GM23248 (cell line): ENCODE measurements at places on chromosomes 7 and 10. TPM values are rescaled to one million over a fixed set of nuclear protein-coding genes. Genes with fewer than 3 reads are reported as not detected.
A peak's percentile ranks its signal among the peaks of the same experiment; 100 is the strongest.

- H3K27me3 ChIP-seq, result no peaks in the 10 kb centered on the region
- H3K4me3 ChIP-seq, result no peak overlapping the region
- no peaks in the 10 kb centered on the region for H3K36me3 ChIP-seq
- H3K4me1 ChIP-seq, result no peaks in the 10 kb centered on the region
- no peak overlapping the region for H3K27ac ChIP-seq
Measured at GRCh38 chr7:156722043-156722826, 81.7 kb downstream of the RNF32 start.

DNA sequence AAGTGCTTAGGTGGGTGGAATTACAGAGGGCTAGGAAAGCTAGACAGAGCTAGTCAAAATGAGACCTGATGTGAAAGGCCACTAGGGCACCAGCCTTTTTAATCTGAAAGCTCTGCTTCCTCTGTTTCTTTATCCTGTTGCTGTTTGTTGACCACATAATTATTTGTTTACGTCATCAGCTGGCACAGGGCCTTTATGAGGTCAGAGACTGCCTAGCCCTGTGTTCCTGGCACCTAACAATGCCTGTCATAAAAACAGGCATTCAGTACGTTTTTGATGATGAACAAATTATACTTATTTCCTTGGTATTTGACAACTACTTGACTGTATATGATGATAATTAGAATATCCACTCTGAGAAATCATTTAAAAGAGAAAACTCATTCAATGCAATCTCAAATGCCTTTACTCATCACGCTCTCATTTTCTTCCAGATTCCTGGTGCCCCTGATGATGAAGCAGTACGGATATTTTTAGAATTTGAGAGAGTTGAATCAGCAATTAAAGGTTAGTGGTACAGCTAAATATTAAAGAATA lies 26.0 kb downstream of the RBM17 start:
- H3K27ac ChIP-seq, result peak overlapping the region; percentile 85
- peaks cover 51% of the 10 kb centered on the region for H3K36me3 ChIP-seq
- peak; percentile 87 for DNase-seq
- H3K4me3 ChIP-seq, result 0 out of 2 replicates have a peak overlapping the region, but pooled peaks have one; percentile 2

DNA sequence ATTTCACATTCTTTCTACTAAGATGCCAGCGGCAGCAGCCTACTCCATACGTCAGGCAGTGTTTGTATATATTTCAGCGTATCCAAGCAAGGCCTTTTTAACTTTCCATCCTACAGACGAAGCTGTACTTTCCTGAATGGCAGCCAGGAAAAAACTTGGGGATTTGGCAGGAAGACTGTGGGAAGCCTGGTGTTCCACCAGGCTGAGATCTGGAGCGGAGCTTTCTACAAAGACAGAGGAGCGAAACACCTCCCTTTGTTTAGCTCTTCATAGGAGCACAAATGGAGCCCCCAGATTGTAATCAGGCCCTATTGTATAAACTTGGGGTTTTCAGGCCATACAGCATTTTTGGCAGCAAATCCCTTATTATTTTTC lies 143.8 kb downstream of the TES start:
- H3K4me1 ChIP-seq, result peaks cover 53% of the 10 kb centered on the region
- H3K4me3 ChIP-seq, result peak overlapping the region; percentile 63
- no peaks in the 10 kb centered on the region for H3K27me3 ChIP-seq

DNA sequence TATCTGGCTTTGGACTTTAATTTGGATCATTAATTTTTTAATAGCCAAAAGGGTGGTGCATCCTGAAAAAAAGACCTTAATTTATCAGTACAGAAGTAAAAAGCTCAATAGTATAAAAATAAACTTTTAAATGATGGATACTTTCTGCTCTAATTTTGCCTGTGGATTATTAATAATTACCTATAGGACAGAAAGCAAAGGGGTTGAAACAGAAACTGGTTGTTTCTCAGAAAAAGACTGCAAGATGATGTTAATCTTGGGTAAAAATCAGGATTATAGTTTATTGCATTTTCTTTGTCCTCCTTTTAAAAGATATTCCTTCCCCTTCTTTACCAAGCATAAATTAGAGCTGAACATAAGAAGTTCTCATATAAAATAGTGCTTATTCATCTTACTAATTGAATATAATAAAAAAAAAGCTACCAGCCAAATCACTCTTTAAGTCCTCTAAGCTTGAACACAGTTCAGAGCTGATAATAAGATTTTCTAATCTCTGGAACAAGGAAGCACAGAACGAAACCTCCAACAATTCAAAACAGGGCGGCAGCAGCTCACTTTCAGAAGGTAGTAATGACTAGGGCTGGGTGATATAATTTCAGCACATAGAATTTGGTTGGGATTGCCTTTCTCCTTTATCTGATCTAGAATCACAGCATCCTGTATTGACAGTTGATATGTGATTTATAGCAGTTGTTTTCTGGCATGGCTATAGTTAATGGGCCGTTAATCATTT lies 8.1 kb upstream of the GPR85 start:
- H3K4me1 ChIP-seq, result peaks cover 1% of the 10 kb centered on the region; the same call in 1 of the 2 replicates
- H3K27me3 ChIP-seq, result no peaks in the 10 kb centered on the region
- no peak for DNase-seq
- H3K4me3 ChIP-seq, result no peak overlapping the region
- H3K36me3 ChIP-seq, result no peaks in the 10 kb centered on the region

GRCh38 chr10:100969187-100970075 lies at the start of gene SEMA4G:
Gene SEMA4G, plus strand, starts transcription at chr10:100969504. Its CDS starts 3,409 bp downstream, at chr10:100972913.
- H3K4me3 ChIP-seq, result peak within 1 kb of the TSS; percentile 63
- H3K4me1 ChIP-seq, result 0 out of 2 replicates have a peak, but pooled peaks cover 6% of the 10 kb centered on the region
- H3K36me3 ChIP-seq, result no peaks in the 10 kb centered on the region; the same call in 1 of the 2 replicates
- H3K27ac ChIP-seq, result no peak within 1 kb of the TSS
- DNase-seq, result peak; percentile 55

GRCh38 chr10:44955413-44956070 lies 4.1 kb upstream of the RASSF4 start:
- peaks cover 12% of the 10 kb centered on the region for H3K4me1 ChIP-seq
- H3K27me3 ChIP-seq, result no peaks in the 10 kb centered on the region
- H3K27ac ChIP-seq, result no peak overlapping the region
- DNase-seq, result no peak
- no peak overlapping the region for H3K4me3 ChIP-seq

DNA sequence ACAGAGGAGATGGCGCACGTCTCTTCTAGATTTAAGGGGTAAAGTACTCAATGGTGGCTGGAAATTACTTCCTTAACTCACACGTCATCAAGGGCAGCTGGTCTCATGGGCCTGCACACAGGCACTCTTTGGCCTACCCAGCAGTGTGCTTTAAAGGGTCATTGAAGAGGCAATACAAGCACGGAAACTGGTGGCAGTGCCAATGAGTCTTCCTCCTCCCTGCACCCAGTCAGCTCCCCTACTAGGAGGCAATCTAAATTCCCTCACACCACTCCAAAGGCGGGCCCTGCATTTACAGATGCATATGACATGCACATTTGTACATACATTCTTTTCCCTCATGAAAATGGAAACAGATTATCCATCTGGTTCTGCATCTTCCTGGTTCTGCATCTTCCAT lies 47.4 kb downstream of the PPIF start:
- no peaks in the 10 kb centered on the region for H3K27me3 ChIP-seq
- no peak overlapping the region for H3K4me3 ChIP-seq
- peaks cover 36% of the 10 kb centered on the region for H3K4me1 ChIP-seq

DNA sequence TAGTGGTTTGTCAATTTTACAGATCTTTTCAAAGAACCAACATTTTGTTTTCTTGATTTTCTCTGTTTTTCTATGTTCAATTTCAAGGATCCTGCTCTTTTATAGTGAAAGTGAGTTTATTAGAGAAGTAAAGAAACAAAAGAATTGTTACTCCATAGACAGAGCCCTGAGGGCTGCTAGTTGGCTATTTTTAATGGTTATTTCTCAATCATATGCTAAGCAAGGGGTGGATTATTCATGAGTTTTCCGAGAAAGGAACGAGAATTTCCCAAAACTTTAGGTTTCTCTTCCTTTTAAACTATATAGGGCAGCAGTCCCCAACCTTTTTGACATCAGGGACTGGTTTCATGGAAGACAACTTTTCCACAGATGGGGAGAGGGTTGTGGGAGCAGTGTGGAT lies 165.0 kb downstream of the CCSER2 start:
- peak; percentile 16 for DNase-seq
- no peaks in the 10 kb centered on the region for H3K36me3 ChIP-seq
- H3K4me1 ChIP-seq, result peaks cover 28% of the 10 kb centered on the region
- H3K27ac ChIP-seq, result no peak overlapping the region
- no peak overlapping the region for H3K4me3 ChIP-seq

GRCh38 chr7:76201732-76202665 lies at the start of gene SRRM3:
Gene SRRM3, plus strand, starts transcription at chr7:76201896. Its CDS starts 33,171 bp downstream, at chr7:76235067.
- no peaks in the 10 kb centered on the region for H3K4me1 ChIP-seq
- no peak within 1 kb of the TSS for H3K27ac ChIP-seq
- no peaks in the 10 kb centered on the region for H3K27me3 ChIP-seq
- no peaks in the 10 kb centered on the region for H3K36me3 ChIP-seq
- H3K4me3 ChIP-seq, result no peak within 1 kb of the TSS

DNA sequence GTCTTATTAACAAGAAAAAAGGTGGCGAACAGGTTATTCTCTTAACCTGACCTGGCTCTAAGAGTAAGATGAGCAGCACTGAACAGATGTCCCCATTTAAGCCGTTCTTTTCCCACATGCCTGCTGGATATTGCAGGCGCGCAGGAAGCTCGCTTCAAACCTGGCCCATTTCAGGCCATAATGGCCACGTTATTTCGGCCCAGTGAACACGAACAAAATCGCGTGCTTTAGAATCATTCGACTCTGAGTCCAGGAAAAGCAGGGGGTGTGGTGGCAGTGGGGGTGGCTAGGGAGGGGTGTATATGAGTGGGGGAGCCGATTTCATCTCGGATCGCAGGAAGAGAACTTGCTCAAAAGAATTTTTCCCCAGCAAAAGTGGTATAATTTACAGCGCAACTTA lies 6.6 kb upstream of the SP8 start:
- H3K4me3 ChIP-seq, result no peak overlapping the region
- no peak overlapping the region for H3K27ac ChIP-seq
- H3K27me3 ChIP-seq, result peaks cover 90% of the 10 kb centered on the region
- no peaks in the 10 kb centered on the region for H3K4me1 ChIP-seq
- DNase-seq, result no peak

The ASB10 gene
- not detected in 2 replicates for total RNA-seq

The NOD1 gene
- 8.6 and 11.1 TPM in 2 replicates for total RNA-seq

The ZNF488 gene
- not detected in 2 replicates for total RNA-seq

The BUB3 gene
- total RNA-seq, result 163 and 170 TPM in 2 replicates

The ZNF518A gene
- 8.9 and 11.3 TPM in 2 replicates for total RNA-seq

The TBXAS1 gene
- total RNA-seq, result not detected in 2 replicates

The CALHM1 gene
- not detected in 2 replicates for total RNA-seq

The FANK1 gene
- total RNA-seq, result 4.3 and 13.3 TPM in 2 replicates

The CADPS2 gene
- total RNA-seq, result 0.13 and 0.43 TPM in 2 replicates

The OR13A1 gene
- not detected in 2 replicates for total RNA-seq

The AOAH gene
- total RNA-seq, result not detected in 2 replicates

The FAM131B gene
- total RNA-seq, result 3.0 TPM in 2 replicates

The NKX1-2 gene
- total RNA-seq, result not detected in 2 replicates
